Memory B cell (primary cell): ENCODE measurements at places on chromosomes 11 and 22.

DNA sequence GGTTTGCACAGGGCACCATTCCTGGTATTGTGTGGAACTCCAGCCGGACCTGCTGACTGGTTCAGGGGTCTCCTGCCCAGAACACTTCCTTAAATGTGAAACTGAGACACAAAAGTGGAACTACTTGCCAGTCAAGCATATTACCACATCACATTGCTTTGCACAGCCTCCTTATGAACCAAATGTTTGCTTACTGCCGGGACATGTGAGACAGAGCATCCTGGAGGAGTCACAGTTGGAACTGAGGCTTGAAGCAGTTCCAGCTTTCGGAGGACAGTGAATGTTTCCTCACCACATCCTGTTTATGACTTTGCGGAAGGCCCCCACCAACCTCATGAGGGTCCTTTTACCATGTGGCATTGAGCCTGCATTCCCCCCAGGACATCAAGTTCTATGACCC lies 105.8 kb upstream of the ARHGAP42 start:
- H3K27me3 ChIP-seq, result no peaks in the 10 kb centered on the region
- no peak overlapping the region for H3K27ac ChIP-seq
- H3K4me3 ChIP-seq, result no peak overlapping the region

DNA sequence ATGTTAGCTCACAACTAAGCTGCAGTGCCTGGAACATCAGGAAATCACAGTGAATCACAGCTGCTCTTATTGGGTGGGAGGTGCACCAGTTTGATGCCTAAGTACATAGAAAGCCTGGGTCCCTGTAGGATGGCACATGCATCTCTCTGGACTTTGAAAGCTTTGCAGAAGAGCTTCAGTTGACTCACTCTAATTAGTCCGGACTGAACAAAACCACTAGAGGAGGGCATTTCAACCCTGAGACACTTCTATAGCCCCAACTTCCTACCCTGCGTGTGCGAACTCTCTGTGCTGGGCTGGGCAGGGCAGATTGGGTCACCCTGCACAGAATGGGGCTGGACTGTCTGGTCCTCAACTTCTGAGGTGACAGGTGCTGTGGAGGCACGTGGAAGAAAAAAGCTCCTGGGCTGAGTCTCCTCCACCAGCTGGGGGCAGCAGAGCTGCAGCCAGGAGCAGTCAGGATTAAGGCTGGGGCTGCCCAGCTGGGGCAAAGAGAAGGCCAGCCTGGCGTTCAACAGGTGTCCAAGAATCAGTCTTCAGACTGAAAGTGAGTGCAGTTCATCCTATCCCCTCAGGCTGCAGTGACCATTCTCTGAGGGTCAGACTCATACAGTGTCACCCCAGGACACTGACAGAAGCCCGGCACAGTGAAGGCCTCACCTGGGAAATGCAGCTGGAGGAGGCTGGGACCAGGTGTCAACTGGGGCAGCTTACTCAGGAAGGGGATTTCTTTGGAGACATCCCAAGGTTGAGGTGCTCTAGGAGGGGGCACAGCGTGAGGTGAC lies 22.1 kb downstream of the GGTLC2 start:
- peak; percentile 48 for DNase-seq
- H3K4me3 ChIP-seq, result no peak overlapping the region
- no peaks in the 10 kb centered on the region for H3K36me3 ChIP-seq

- peaks cover 40% of the 10 kb centered on the region for H3K4me1 ChIP-seq
- H3K27ac ChIP-seq, result no peak overlapping the region
- no peak for DNase-seq
- H3K4me3 ChIP-seq, result no peak overlapping the region
- H3K36me3 ChIP-seq, result peaks cover 9% of the 10 kb centered on the region
Measured at GRCh38 chr11:61959678-61960077, 7.8 kb downstream of the FTH1 start.

GRCh38 chr22:26763633-26764361 lies 106.4 kb downstream of the MIAT start:
- peaks cover 10% of the 10 kb centered on the region for H3K4me1 ChIP-seq
- H3K36me3 ChIP-seq, result peaks cover 27% of the 10 kb centered on the region
- no peaks in the 10 kb centered on the region for H3K27me3 ChIP-seq
- no peak for DNase-seq
- no peak overlapping the region for H3K4me3 ChIP-seq
- H3K27ac ChIP-seq, result no peak overlapping the region

DNA sequence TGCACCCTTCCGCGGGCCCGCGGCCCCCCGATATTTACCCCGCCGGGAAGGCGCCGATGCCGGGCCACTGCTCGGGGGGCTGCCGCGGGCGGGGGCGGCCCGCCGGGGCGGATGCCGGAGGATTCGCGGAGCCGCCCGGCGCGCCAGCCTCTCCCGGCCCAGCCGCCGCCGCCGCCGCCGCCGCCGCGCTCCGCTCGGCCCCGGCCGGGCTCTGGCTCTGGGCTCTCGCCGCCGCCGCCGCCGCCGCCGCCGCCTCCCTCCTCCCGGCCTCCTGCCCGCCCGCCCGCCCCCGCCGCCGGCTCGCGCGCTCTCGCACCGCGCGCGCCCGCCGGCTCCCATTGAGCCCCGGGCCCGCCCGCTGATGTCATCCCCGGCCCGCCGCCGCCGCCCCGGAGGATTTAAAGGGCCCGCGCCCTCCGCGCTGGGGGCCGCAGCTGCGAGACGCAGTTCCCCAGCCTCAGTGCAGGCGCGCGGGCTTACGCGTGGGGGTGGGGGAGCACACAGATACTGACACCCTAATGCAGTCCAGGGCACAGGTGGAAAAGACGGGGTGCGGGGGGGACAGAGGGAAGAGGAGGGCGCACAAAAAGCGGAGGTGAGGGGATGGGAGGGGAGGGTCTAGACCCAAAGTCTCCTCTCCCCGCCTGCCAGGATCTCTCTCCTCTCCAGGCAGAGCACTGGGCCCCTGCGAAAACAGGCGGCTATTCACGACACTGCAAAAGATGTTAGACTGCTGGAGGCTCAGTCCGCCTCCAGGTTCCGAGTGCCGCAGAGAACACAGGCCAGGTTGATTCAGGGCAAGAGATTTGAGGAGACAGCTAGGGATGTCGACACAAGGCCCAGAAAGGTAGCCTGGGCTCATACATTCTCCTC lies at the start of gene CSNK1E:
Gene CSNK1E (minus strand): TSS at position 312 of the 873 bp plus-strand sequence. CDS start 3,276 bp downstream, outside the sequence.
- H3K27ac ChIP-seq, result peak within 1 kb of the TSS; percentile 95
- H3K4me1 ChIP-seq, result peaks cover 37% of the 10 kb centered on the region
- peak within 1 kb of the TSS; percentile 86 for H3K4me3 ChIP-seq
- H3K27me3 ChIP-seq, result no peaks in the 10 kb centered on the region
- no peaks in the 10 kb centered on the region for H3K36me3 ChIP-seq
- peak; percentile 69 for DNase-seq

DNA sequence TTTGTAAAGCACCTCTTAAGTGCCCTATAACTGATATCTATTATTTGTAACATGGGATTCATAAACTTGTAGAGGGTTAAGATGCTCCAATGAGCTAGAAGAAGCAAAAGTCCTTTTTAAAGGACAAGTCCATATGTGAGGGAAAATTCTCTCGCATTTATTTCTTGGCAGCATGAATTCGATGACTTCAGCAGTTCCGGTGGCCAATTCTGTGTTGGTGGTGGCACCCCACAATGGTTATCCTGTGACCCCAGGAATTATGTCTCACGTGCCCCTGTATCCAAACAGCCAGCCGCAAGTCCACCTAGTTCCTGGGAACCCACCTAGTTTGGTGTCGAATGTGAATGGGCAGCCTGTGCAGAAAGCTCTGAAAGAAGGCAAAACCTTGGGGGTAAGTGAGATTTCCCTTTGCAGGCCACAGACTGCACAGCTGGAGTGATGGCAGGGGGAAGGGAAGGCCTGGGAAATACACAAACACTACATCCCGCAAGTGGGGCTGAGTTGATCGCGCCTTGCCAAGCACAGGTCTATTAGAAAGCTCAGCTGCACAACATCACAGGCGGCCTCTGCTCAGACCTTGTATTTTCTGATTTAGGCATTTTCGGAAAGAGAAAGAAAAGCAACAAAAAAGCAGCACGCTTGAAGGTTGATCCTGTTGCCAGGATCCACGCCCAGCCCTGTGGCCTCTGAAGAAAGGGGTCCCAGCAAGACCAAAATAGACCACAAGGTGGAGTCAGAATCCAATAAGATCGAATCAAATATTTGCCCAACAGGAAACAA lies 1.5 kb downstream of the MS4A8 start:
- no peak for DNase-seq
- no peaks in the 10 kb centered on the region for H3K4me1 ChIP-seq
- H3K36me3 ChIP-seq, result peaks cover under 1% of the 10 kb centered on the region
- H3K4me3 ChIP-seq, result no peak overlapping the region
- no peak overlapping the region for H3K27ac ChIP-seq

GRCh38 chr22:50733521-50734342 lies 4.3 kb upstream of the ACR start:
- no peak for DNase-seq
- peaks cover 25% of the 10 kb centered on the region for H3K27me3 ChIP-seq
- no peaks in the 10 kb centered on the region for H3K36me3 ChIP-seq
- H3K27ac ChIP-seq, result no peak overlapping the region
- peaks cover 13% of the 10 kb centered on the region for H3K4me1 ChIP-seq

- H3K27ac ChIP-seq, result no peak overlapping the region
- H3K36me3 ChIP-seq, result no peaks in the 10 kb centered on the region
- no peak overlapping the region for H3K4me3 ChIP-seq
- no peaks in the 10 kb centered on the region for H3K4me1 ChIP-seq
Measured at GRCh38 chr11:106601684-106602297, 416.5 kb downstream of the GUCY1A2 start.

- no peak overlapping the region for H3K4me3 ChIP-seq
- no peaks in the 10 kb centered on the region for H3K36me3 ChIP-seq
- H3K27ac ChIP-seq, result no peak overlapping the region
- DNase-seq, result no peak
- H3K27me3 ChIP-seq, result peaks cover 5% of the 10 kb centered on the region
Measured at GRCh38 chr11:1205987-1206331, 16.9 kb upstream of the MUC5B start.

GRCh38 chr11:35721651-35722282 lies 59.2 kb downstream of the TRIM44 start:
- H3K27me3 ChIP-seq, result no peaks in the 10 kb centered on the region
- H3K4me1 ChIP-seq, result peaks cover 40% of the 10 kb centered on the region
- H3K36me3 ChIP-seq, result peaks cover 13% of the 10 kb centered on the region

- no peak overlapping the region for H3K4me3 ChIP-seq
- H3K4me1 ChIP-seq, result peaks cover 3% of the 10 kb centered on the region
- H3K36me3 ChIP-seq, result peaks cover 24% of the 10 kb centered on the region
- no peaks in the 10 kb centered on the region for H3K27me3 ChIP-seq
- no peak for DNase-seq
- peak overlapping the region; percentile 53 for H3K27ac ChIP-seq
Measured at GRCh38 chr11:73414977-73415651, 38.9 kb downstream of the RELT start.

DNA sequence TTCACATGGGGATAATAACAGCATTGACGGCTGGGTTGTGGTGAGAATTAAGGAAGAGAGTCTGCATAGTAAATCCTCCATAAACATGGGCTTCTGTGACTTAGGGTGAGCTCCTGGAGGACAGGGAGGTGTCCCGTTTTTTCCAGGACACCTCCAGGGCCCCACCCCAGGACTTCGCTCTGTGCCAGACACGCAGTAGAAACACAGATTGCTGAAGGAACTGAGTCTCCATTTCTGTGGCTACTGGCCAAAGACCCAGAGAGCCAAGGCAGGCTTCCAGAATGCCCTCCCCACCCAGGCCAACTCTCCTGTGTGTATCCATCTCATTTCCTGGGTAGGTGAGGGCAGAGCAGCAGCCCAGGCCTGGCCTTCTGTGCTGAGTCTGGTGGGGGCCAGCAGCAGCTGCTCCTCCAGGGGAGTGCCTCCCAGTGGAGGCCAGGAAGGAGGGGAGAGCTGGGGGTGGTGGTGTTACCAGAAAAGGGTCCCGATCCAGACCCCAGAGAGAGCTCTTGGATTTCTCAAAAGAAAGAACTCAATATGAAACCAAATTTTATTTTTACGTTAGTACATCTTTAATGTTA lies 9.5 kb upstream of the RFPL3 start:
- peaks cover 5% of the 10 kb centered on the region for H3K27me3 ChIP-seq
- no peaks in the 10 kb centered on the region for H3K36me3 ChIP-seq
- H3K27ac ChIP-seq, result no peak overlapping the region

- no peak for DNase-seq
- no peak overlapping the region for H3K4me3 ChIP-seq
- H3K4me1 ChIP-seq, result no peaks in the 10 kb centered on the region
- no peaks in the 10 kb centered on the region for H3K36me3 ChIP-seq
Measured at GRCh38 chr11:99571094-99571493, 550.3 kb downstream of the CNTN5 start.

DNA sequence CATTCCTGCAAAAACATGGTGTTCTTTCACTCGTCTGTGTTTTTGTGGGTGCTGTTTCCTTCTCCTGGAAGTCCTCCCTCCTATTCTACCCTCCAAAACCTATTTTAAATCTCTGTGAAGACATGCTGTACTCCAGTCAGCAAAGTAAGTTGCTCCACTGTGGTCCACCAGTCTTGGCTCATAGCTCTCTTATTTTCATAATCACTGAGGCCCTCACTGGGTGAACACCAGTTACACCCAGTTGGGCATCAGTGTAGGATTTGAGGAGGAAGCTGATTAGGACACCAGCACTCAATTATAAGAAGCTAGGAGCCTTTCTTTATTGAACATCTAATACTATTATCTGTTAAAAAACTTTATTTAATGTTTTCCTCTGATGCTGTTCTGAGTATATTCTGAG lies 23.9 kb upstream of the EED start:
- no peak for DNase-seq
- peaks cover 22% of the 10 kb centered on the region for H3K4me1 ChIP-seq
- peak overlapping the region; percentile 63 for H3K4me3 ChIP-seq
- no peak overlapping the region for H3K27ac ChIP-seq
- H3K27me3 ChIP-seq, result no peaks in the 10 kb centered on the region
- peaks cover 2% of the 10 kb centered on the region for H3K36me3 ChIP-seq

DNA sequence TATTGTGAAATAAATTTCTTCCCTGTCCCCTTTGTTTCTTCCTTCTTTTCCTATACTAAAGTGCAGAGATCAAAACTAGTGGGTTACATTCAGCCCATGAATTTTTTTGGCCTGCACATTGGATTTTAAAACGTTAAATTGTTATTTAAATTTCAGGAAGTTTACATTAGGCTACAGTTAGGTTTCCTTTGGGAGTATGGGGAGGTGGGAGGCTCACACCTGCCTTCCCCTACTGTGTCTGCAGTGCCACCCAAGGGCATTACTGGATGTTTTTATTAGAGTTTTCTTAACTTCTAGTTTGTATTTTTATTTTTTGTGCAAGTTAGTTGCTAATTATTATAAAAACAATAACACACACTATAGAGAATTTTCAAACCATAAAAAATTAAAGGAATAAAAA lies 51.7 kb downstream of the CYB5R2 start:
- peaks cover 39% of the 10 kb centered on the region for H3K36me3 ChIP-seq
- DNase-seq, result no peak
- no peaks in the 10 kb centered on the region for H3K27me3 ChIP-seq

GRCh38 chr11:30749268-30749667 lies 163.1 kb upstream of the MPPED2 start:
- no peaks in the 10 kb centered on the region for H3K36me3 ChIP-seq
- H3K4me3 ChIP-seq, result no peak overlapping the region
- H3K27ac ChIP-seq, result no peak overlapping the region
- peaks cover 2% of the 10 kb centered on the region for H3K27me3 ChIP-seq
- H3K4me1 ChIP-seq, result no peaks in the 10 kb centered on the region
